ENCODE measurements at places on chromosomes 5 and 9. TPM values are rescaled to one million over a fixed set of nuclear protein-coding genes. Genes with fewer than 3 reads are reported as not detected.

Gene IL5
- total RNA-seq, result not detected

Gene PCDHGA10
- total RNA-seq, result 6.0 TPM

Gene ARID3C
- not detected for total RNA-seq

Gene ACTBL2
- not detected for total RNA-seq

Gene HTR1A
- not detected for total RNA-seq

Gene FIBCD1
- 1.6 TPM for total RNA-seq

Gene PCDHB6
- 0.32 TPM for total RNA-seq

Gene PKD2L2
- not detected for total RNA-seq

Gene NMUR2
- total RNA-seq, result not detected

Gene PCDHGA11
- total RNA-seq, result 5.8 TPM

GRCh38 chr5:22351178-22351577 lies 502.0 kb downstream of the CDH12 start:
- DNase-seq, result no peak
- no peaks in the 10 kb centered on the region for H3K4me1 ChIP-seq
- no peak overlapping the region for H3K27ac ChIP-seq
- H3K27me3 ChIP-seq, result no peaks in the 10 kb centered on the region
- no peak overlapping the region for H3K4me3 ChIP-seq

GRCh38 chr9:136857166-136857565 lies 5.0 kb downstream of the MAMDC4 start:
- peak overlapping the region; percentile 92 for H3K27ac ChIP-seq
- H3K4me3 ChIP-seq, result no peak overlapping the region
- DNase-seq, result peak; percentile 9
- no peaks in the 10 kb centered on the region for H3K27me3 ChIP-seq
- H3K4me1 ChIP-seq, result peaks cover 36% of the 10 kb centered on the region

DNA sequence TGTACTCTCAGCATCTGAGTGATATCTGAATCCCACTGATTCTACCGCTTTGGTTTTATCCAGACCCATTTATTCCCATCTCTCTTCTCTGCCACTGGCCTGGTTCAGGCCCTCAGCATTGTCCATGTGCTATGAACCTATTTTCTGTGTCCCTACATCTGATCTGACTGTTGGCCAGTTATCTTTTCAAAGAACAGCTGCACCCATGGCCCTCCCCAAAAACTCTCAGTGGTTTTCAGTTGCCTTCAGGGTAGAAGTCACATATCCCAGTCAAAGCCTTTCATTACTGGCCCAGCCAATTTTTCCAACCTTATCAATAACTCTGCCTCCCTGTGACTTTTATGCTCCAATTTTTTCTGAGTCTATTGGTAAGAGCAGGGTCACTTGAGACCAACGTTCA lies 297.0 kb downstream of the TRIM32 start:
- no peaks in the 10 kb centered on the region for H3K27me3 ChIP-seq
- H3K27ac ChIP-seq, result no peak overlapping the region
- no peaks in the 10 kb centered on the region for H3K4me1 ChIP-seq
- no peak for DNase-seq
- no peaks in the 10 kb centered on the region for H3K36me3 ChIP-seq
- H3K4me3 ChIP-seq, result no peak overlapping the region

DNA sequence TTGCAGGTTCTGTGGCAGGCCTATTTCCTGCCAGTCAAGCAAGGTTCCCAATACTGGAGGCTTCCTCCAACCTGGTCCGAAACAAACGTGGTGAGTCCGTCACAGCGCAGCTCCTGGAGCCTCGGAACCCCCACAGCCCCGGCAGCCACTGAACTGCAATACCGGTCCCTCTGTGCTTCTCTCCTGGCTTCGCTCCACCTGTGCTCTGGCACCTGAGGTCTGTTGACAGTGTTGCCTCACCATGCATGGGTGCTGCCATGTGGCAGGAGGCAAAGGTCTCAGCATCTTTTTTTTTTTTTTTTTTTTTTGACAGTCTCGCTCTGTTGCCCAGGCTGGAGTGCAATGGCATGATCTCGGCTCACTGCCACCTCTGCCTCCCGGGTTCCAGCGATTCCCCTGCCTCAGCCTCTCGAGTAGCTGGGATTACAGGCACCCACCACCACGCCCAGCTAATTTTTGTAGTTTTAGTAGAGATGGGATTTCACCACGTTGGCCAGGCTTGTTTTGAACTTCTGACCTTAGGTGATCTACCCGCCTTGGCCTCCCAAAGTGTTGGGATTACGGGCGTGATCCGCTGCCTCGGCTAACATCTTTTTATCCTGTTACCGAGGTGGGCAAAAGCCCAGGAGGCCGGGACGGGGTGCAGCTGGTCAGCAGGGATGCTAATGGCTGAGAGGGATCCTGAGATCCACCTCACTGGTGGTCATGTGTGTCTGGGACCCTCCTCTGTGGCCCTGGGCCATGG lies 57.1 kb upstream of the RNU6ATAC start:
- H3K27ac ChIP-seq, result no peak overlapping the region
- no peak overlapping the region for H3K4me3 ChIP-seq
- H3K36me3 ChIP-seq, result no peaks in the 10 kb centered on the region
- peaks cover 4% of the 10 kb centered on the region for H3K4me1 ChIP-seq
- H3K27me3 ChIP-seq, result peaks cover 26% of the 10 kb centered on the region
- DNase-seq, result no peak

DNA sequence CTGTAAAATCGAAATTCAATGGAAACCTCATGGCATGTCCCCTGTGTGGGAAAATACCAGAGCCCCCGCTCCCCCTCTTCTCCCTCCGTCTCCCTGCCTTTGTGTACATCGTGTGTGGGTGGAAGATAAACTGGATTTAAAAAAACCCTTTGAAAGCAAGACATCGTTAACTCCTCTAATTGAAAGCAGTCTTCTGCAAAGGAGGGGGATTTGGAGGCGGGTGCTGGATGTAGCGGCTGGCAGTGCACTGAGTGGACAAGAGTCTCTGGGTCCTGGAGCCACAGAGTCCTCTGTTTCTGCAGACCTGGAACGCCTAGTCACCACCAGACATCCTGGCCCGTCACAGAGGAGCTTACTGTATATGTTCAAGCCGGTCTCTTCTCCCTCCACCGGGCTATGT lies 169.4 kb downstream of the PAPPA start:
- H3K36me3 ChIP-seq, result no peaks in the 10 kb centered on the region
- H3K4me3 ChIP-seq, result no peak overlapping the region
- no peak overlapping the region for H3K27ac ChIP-seq
- no peak for DNase-seq

- peak overlapping the region; percentile 10 for H3K27ac ChIP-seq
- peaks cover 17% of the 10 kb centered on the region for H3K4me1 ChIP-seq
- no peaks in the 10 kb centered on the region for H3K36me3 ChIP-seq
Observed at GRCh38 chr9:36074870-36075532, 38.3 kb downstream of the RECK start.

- no peaks in the 10 kb centered on the region for H3K36me3 ChIP-seq
- no peak overlapping the region for H3K4me3 ChIP-seq
- no peak for DNase-seq
- H3K27me3 ChIP-seq, result no peaks in the 10 kb centered on the region
Observed at GRCh38 chr9:135555203-135555602, 6.4 kb upstream of the PAEP start.

- DNase-seq, result no peak
- H3K4me3 ChIP-seq, result no peak overlapping the region
- H3K4me1 ChIP-seq, result no peaks in the 10 kb centered on the region
- H3K27ac ChIP-seq, result no peak overlapping the region
- no peaks in the 10 kb centered on the region for H3K36me3 ChIP-seq
Observed at GRCh38 chr9:114938687-114939575, 8.5 kb upstream of the TNFSF8 start.

- peaks cover 3% of the 10 kb centered on the region for H3K4me1 ChIP-seq
- peaks cover 9% of the 10 kb centered on the region for H3K27me3 ChIP-seq
- peak within 1 kb of the TSS; percentile 86 for H3K27ac ChIP-seq
Observed at GRCh38 chr5:112419164-112419985, at the start of gene EPB41L4A. Gene EPB41L4A (minus strand): TSS chr5:112419277. CDS start chr5:112419039, 238 bp downstream.

DNA sequence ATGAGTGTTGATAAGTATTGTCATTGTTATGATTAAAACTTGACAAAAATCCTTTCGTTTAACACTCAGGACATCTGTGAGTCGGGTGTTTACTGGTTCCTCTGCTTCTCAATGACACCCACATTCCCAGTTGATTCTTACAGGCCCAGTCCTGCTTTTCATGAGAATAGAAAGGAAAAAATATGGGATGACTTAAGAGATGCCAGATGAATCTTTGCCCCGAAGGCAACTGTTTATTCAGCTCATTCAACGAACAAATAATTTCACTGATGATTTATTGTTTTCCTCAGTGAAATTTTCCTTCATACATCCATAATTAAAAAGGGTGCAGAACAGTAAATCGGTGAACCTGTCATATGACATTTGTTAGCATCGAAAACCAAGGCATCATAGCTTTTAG lies 452.4 kb upstream of the WWC1 start:
- H3K27ac ChIP-seq, result no peak overlapping the region
- DNase-seq, result no peak
- H3K27me3 ChIP-seq, result no peaks in the 10 kb centered on the region
- H3K4me3 ChIP-seq, result no peak overlapping the region
- H3K4me1 ChIP-seq, result no peaks in the 10 kb centered on the region

DNA sequence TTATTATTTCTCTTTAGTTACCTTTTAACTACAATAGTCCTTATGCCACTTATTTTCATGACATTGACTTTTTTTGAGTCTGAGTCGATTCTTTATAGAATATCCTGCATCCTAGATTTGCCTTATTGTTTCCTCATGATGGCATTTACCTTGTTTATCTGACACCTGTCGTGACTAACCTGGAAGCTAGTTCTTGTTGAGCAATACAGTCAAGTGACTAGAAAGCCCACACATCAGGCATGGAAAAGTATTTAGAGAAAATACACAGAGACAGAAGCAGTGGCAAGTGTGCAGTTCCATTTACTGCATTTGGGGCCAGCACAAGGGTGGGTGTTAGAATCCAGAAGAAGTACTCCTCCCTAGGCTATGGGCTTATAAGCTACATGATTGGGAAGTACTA lies 97.8 kb downstream of the ERMP1 start:
- no peaks in the 10 kb centered on the region for H3K27me3 ChIP-seq
- no peak for DNase-seq
- peaks cover 21% of the 10 kb centered on the region for H3K36me3 ChIP-seq
- H3K4me1 ChIP-seq, result no peaks in the 10 kb centered on the region

- H3K27me3 ChIP-seq, result peaks cover 3% of the 10 kb centered on the region
- H3K4me3 ChIP-seq, result no peak overlapping the region
- no peak for DNase-seq
- peak overlapping the region; percentile 68 for H3K27ac ChIP-seq
- H3K36me3 ChIP-seq, result no peaks in the 10 kb centered on the region
Observed at GRCh38 chr9:122088880-122089706, 4.0 kb downstream of the TTLL11 start.

DNA sequence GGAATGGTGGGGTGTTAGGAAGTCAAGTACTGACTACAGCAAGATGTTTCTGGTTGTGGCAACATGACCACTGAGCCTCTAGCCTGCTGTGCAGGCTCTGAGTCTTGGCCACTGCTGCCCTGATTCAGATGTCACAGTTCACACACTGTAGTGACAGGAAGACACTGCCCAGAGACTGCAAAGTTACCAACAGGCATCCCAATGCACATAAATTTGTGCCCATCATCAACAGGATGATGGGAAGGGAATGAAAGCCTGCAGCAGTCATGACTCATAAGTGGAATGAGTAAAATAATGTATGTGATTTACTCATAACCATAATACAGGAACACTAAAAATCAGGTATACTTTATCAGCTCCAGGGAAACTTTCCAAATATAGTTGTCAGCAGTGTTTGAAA lies 251.6 kb upstream of the HAPLN1 start:
- H3K27me3 ChIP-seq, result no peaks in the 10 kb centered on the region
- no peak overlapping the region for H3K27ac ChIP-seq
- H3K4me3 ChIP-seq, result no peak overlapping the region
- H3K36me3 ChIP-seq, result no peaks in the 10 kb centered on the region
- no peak for DNase-seq

DNA sequence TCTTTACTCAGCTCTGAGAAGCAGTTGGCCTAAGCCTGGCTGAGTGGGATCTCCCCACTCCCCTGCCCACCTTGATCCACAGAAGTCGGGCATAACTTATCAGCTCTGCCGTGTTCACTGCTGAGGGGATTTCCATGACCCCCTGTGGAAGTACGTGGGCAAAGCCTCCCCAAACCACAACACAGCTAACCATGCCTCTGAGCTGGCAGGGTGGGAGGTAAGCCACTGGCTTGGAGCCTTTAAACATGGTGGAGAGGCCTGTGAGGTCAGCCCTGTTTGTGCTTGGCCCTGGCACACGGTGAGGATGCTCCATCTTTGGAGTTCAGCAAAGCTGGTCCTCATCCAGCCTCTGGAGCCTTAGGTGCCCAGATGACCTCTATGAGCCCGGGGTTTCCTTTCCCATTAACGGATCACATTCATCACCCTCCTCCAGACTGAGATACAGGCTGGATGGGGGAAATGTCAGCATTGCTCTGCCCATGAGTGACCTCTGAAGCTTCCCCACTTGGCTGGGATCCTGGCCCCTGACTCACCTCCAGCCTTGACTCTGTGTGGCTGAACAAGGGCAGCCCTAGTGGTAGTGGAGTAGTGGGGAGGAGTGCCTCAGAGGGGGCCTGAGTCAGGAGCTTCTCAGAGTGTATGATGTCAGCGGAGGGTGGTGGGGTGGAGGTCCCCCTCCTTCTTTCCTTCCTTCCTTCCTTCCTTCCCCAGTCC lies 6.2 kb downstream of the PDLIM4 start:
- no peaks in the 10 kb centered on the region for H3K36me3 ChIP-seq
- H3K27me3 ChIP-seq, result no peaks in the 10 kb centered on the region
- H3K4me3 ChIP-seq, result no peak overlapping the region

GRCh38 chr9:15220658-15221318 lies 86.2 kb downstream of the TTC39B start:
- peaks cover 6% of the 10 kb centered on the region for H3K4me1 ChIP-seq
- DNase-seq, result no peak
- no peak overlapping the region for H3K27ac ChIP-seq
- H3K36me3 ChIP-seq, result no peaks in the 10 kb centered on the region

- no peak for DNase-seq
- no peaks in the 10 kb centered on the region for H3K36me3 ChIP-seq
- no peaks in the 10 kb centered on the region for H3K27me3 ChIP-seq
- no peak overlapping the region for H3K4me3 ChIP-seq
Observed at GRCh38 chr5:102819634-102820033, 64.5 kb downstream of the PAM start.

- H3K4me1 ChIP-seq, result peaks cover 15% of the 10 kb centered on the region
- no peak overlapping the region for H3K4me3 ChIP-seq
- no peak overlapping the region for H3K27ac ChIP-seq
- no peaks in the 10 kb centered on the region for H3K27me3 ChIP-seq
- no peaks in the 10 kb centered on the region for H3K36me3 ChIP-seq
Observed at GRCh38 chr5:135228222-135228621, 170.8 kb downstream of the MACROH2A1 start.

GRCh38 chr5:158777647-158778350 lies 321.9 kb downstream of the EBF1 start:
- no peaks in the 10 kb centered on the region for H3K36me3 ChIP-seq
- DNase-seq, result no peak
- H3K27me3 ChIP-seq, result no peaks in the 10 kb centered on the region
- H3K27ac ChIP-seq, result peak overlapping the region; percentile 16
- H3K4me3 ChIP-seq, result no peak overlapping the region

DNA sequence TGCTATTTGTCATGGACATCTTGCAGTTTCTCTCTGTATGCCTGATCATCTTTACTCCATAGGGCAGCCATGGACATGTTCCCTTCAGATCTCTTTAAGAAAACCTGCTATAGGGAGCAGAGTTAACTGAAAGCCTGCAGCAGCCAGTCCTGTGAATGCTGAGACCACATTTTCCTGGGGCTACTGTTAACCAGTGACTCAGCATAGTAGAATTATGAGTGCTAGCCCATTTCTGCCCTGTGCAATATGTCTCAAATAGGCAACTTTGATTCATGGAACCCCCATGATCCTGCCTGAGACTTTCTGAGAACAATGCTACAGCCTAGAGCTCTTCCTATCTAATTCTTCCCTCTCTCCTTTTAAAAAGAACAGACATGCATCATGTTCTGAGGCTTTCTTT lies 624.2 kb downstream of the CHSY3 start:
- H3K27me3 ChIP-seq, result no peaks in the 10 kb centered on the region
- no peaks in the 10 kb centered on the region for H3K36me3 ChIP-seq
- H3K4me1 ChIP-seq, result no peaks in the 10 kb centered on the region
- no peak for DNase-seq
- H3K4me3 ChIP-seq, result no peak overlapping the region
